ENCODE measurements at places on chromosomes 2 and 18.

GRCh38 chr2:163182764-163183354, 344.3 kb upstream of the KCNH7 start:
- peak; percentile 31 for DNase-seq

- no peak for DNase-seq
Observed at GRCh38 chr2:47599171-47599570, 183.8 kb upstream of the MSH6 start.

GRCh38 chr2:97742381-97742847, 29.0 kb downstream of the ZAP70 start:
- DNase-seq = no peak

GRCh38 chr2:196594158-196594557, 45.4 kb upstream of the CCDC150 start:
- DNase-seq = no peak
